ENCODE measurements at places on chromosomes 2 and 18. TPM values are rescaled to one million over a fixed set of nuclear protein-coding genes. Genes with fewer than 3 reads are reported as not detected.
A peak's percentile ranks its signal among the peaks of the same experiment; 100 is the strongest.

Gene EIPR1
- 9.6 TPM for total RNA-seq

Gene EGR4
- not detected for total RNA-seq

Gene TIA1
- 51.2 TPM for total RNA-seq

Gene ASIC4
- total RNA-seq = not detected

Gene TEX44
- not detected for total RNA-seq

Gene RIT2
- total RNA-seq = not detected

Gene IL1R2
- total RNA-seq = 1.4 TPM

Gene MBD5
- total RNA-seq = 33.7 TPM

DNA sequence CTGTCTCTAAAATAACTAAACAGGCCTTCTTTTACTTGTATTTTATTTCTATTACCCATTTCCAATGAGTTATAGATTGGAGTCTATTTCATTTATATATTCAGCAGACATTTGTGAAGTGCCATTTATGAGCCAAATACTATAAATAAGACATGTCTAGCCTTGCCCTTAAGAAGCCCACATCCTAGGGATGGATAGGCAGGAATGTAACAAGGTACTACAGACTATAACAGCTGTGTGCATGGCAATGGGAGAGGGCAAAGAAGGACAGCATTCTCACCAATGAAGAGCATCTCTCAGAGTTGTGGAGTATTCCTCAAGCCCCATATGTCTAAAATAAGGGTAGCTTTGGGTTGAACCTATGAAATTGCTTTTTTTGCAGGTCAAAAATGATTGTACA lies 161.9 kb upstream of the RASGRP3 start:
- DNase-seq = no peak

DNA sequence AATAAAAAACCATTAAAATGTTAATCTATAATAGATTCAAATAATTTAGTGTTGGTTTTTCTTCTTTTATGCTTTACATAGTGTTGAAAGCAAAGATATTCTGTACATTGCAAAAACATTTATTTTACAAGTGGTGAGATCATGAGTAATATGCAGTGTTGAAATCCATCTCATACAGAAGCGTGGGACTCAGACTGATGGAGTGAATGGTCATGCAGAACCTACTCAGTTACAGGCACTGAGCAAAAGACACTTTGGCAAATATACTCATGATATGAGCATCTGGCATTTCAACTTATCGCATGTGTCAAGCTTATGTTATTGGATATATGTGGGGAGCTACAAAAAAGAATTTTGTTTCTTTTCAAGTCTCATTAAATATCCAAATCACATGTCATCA lies 620.2 kb upstream of the NETO1 start:
- no peak for DNase-seq

DNA sequence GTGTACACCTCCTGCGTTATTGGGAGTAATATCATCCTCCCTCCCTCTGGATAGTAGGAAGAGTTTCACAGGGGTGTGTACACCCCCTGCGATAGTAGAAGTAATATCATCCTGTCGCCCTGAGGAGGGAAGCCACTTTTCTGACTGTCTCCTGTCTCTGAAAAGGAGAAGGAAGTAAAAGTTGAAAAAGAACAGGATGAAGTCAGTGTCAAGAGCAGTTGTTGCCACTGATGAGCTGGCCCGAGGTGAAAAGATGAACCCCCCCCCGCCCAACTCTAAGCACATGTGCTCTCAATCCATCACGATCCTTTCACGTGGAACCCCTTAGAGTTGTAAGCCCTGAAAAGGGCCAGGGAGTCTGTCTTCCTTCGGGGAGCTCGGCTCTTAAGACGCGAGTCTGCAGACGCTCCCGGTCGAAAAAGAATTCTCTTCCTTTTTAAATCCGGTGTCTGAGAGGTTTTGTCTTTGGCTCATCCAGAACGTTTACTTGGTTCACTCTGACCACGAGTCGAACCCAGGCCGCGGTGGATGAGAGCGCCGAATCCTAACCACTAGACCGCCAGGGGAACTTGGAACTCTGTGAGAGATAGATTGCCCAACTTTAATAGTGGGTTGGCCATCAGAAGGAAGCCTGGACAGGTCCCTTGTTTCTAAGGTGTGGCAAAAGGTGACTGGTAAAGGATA lies 22.4 kb upstream of the NAGK start:
- no peak for DNase-seq

GRCh38 chr2:46347648-46348280 lies 50.6 kb downstream of the EPAS1 start:
- DNase-seq = no peak

GRCh38 chr2:12217175-12217574 lies 470.7 kb downstream of the LPIN1 start:
- no peak for DNase-seq

DNA sequence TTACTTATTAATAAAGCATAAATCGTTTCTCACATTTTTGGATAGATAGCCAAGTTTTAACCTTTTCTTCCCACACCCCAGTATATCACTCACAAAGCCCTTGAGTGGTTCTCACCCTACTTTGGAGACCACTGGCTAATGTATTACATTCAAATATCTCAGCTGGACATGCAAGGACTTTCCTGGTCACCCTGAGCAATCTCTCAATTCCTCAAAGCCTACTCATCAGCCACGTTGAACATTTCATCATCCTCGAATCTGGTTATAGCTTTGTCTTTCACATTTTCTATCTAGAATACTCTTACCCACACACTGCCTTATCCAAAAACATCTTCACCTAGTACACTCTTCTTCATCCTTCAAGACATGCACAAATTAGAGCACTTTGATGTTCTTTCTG lies 71.1 kb upstream of the MAPRE2 start:
- DNase-seq = no peak

GRCh38 chr2:85681372-85681763 lies 12.8 kb upstream of the GNLY start:
- no peak for DNase-seq

- no peak for DNase-seq
These were observed 82.6 kb downstream of the CERKL start for GRCh38 chr2:181574321-181574720.

DNA sequence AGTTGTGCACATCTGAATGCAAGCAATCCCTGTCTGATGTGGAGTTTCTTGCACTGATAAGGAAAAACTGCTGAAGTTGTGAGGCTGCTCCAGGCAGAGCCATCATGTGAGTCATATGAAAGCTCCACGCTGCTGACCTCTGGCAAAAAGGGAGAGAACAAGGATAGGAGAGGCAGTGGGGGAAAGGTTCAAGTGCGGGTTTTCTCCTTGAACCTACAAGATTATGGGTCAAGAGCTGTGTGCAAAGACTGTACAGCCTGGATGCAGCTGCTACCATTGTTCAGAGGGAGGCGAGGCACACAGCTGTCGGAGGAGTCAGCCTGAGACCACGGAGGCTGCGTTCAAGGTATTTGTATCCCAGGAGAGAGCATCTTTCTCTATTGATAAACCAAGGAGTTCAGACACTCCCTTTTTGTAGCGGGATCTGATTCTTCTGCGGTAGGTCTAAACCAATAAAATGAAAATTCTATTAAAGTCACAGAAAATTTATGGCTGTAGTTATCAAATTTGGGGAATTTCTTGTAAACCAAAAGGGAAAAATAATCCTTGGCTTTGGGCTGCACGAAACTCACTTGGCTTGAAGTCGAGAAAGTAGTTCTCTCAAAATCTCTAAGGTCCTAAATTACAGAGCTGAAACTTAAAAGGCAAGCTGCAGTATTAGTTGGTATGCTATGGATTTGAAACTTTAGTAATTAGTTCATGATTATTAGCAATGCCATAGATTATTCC lies at the start of gene CDK15:
Gene CDK15, plus strand, starts transcription at position 96 of the 729 bp plus-strand sequence. Its CDS starts 128 bp downstream, at position 224.
- DNase-seq = no peak

DNA sequence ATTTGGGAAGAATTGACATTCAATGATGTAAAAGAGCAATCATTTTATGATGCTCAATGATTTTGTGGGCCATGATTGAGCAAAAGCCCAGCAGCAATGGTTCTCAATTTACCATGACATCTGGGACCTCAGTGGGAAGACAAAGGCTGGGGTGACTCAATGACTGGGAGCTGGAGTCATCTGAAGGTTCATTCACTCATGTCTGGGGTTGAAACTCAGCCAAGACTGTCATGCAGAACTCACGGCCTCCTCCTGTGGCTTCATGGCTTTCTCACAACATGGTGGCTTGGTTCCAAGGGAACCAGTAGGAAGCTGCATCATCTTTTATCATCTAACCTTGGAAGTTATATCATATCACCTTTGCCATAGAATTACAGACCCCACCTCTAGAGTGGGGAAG lies 45.1 kb upstream of the CD226 start:
- no peak for DNase-seq

DNA sequence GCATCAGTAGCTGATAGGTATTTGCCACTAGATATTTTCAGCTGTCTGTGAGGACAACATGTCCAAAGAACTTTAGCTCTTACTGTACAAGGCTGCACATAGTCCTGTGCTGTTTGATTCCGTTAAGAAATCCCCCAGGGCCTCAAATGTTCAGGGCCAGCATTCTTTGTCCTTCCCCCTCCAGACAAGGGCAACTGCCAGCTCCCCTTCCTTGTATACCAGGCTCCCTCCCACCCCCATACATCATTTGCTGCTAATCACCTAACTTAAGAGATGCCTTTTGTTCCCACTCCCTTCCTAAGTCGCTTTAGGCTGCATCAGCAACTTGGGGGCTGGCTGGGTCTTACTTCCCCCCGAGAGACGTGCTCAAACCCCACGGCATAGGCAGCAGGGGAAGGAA lies 138.7 kb downstream of the CDH20 start:
- no peak for DNase-seq

DNA sequence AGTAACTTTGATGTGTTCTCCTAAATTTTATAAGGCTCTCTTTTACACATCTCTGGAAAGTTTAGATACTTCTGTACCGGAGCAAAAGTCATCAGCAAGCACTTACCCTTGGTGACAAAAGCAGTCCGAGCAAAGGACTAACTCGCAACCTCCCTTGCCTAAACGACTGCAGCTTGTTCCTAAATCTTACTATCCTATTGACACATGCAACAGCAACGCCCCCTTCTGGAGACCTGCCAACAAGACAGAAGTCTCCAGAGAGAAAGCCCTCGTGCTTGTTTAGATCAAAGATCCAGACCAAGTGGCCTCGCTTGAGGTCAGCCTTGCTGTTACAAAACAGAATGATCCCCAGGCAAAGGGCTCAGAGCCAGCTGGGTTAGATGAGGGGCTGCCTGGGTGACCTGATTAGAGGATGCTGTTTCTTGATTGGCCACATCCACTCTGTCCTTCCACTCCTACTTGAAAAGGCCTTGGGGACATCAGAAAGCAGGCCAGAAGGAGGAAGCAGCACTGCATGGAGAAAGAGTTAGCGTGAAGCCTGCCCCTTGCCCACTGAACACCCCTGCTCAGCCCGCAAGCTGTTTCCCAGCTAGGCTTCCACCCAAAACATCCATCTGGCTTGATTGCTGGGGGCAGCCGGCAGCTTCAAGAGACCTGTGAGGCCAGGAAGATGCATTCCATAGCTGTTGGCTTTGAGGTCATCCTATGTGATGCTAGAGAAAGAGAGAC lies 94.3 kb downstream of the HNRNPLL start:
- DNase-seq = peak; percentile 86

DNA sequence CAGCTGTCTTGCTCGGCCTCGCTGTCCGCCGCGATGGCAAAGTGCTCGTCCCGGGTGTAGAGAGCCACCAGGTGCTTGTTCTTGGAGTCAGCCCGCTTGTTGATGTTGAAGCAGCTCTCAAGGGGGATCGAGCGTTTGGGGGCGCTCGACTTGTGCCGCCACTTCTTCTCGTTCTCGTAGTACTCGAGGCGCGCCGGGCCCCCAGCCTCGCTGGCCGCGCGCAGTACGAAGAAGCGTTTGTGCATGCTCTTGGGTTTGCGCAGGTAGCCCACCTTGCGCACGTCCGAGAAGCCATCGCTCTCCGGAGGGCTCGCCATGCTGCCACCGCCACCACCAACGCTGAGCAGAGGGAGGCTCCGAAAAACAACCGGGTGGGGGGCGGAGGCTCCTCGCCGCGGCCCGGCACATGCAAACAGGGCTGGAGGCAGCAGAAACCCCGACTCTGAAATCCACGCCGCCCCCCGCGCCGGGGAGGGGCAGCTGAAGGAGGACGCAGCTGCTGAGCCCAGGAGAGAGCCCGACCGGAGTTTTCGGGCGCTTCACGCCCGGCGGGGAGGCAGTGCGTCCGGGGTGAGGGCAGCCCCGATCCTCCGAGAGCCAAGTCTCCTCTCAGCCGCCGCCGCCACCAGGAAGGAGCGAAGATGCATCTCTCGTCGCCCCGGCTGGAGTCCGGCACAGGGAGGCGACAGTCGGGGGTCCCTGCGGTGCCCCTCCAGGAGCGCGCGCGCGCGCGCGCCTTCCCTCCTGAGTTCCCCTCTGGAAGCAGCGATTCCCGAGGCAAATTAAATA lies 1.0 kb downstream of the IRS1 start:
- DNase-seq = peak; percentile 70

- no peak for DNase-seq
These were observed 17.9 kb upstream of the ID2 start for GRCh38 chr2:8663997-8664396.

DNA sequence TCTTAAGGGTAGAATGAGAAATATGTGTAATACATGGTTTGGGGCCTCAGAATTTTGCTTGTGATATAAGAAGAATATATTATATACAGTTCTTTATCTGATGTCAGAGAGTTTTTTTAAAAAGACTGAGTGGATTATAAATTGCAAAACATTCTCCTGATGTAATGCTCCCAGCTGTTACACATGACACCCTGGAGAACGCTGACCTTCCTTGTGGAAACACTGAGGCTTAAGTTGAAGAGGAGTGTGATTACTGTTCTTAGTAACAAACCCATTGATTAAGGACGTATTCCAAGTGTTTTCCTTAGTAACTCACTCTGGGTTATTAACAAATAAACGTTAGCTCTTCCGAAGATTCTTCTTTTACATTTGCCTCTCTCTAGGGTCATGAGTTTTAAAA lies 1069.3 kb upstream of the CNTNAP5 start:
- DNase-seq = no peak

GRCh38 chr2:204431529-204431928 lies 113.7 kb upstream of the PARD3B start:
- no peak for DNase-seq

DNA sequence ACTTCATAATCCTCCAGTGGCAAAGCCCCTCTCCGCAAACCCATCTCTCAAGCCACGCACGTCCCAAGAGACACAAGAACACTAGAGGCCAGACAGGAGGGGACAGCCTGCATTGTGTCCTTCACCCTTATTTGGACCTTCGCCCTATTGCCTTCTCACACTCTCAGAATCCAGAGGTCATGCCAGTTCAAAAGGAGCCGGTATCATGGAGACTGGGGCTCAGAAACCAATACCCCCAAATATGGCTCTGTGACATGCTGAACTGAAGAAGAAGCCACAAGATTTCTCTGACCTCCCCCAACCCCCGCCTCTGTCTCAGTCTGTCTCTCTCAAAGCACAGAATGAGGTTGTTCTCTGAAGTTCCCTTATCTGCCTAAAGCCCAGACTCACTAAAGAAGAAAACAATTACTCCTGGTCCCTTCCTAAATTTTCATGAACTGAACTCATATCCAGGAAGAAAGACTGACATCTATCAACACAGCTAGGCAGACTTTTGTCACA lies 19.2 kb upstream of the SPATA3 start:
- DNase-seq = no peak

GRCh38 chr2:197759625-197760292 lies 25.4 kb downstream of the BOLL start:
- DNase-seq = no peak

DNA sequence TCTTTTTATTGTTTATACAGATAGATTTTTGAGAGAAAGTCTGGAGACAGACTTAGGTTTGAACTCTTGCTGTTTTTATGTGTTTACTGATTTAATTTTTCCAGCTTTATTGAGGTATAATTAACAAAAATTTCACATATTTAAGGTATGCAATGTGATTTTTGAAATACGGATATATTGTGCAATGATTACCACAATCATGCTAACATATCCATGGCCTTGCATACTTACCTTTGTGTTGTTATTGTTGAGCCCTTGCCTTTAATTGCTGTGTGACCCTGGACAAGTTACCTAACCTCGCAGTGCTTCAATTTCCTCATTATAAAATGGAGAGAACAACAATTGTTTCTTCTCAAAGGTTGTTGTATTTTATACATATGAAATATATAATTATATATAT lies 13.9 kb upstream of the RBMS1 start:
- no peak for DNase-seq
